ENCODE measurements at places on chromosomes 5 and 9.

GRCh38 chr9:128033609-128034008, 33.5 kb downstream of the NAIF1 start:
- DNase-seq = no peak

GRCh38 chr9:75926385-75926784, 35.9 kb downstream of the PCSK5 start:
- no peak for DNase-seq

GRCh38 chr5:33267801-33268200, 173.0 kb upstream of the TARS1 start:
- no peak for DNase-seq

DNA sequence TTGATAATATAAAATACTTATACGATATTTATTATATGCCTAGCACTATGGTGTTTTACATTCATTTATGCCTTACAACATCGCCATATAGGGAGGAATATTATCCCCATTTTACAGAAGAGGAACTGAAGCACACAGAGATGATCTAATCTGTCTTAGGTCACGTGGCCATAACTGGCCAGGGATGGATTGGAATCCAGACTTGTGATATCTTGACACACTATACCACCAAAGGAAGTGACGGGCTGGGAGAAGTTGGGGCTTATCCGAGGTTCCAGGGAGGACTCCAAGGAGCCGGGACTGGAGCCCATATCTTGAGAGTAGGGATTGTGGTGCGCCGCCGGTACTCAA, 129.8 kb downstream of the TMEM174 start:
- no peak for DNase-seq

DNA sequence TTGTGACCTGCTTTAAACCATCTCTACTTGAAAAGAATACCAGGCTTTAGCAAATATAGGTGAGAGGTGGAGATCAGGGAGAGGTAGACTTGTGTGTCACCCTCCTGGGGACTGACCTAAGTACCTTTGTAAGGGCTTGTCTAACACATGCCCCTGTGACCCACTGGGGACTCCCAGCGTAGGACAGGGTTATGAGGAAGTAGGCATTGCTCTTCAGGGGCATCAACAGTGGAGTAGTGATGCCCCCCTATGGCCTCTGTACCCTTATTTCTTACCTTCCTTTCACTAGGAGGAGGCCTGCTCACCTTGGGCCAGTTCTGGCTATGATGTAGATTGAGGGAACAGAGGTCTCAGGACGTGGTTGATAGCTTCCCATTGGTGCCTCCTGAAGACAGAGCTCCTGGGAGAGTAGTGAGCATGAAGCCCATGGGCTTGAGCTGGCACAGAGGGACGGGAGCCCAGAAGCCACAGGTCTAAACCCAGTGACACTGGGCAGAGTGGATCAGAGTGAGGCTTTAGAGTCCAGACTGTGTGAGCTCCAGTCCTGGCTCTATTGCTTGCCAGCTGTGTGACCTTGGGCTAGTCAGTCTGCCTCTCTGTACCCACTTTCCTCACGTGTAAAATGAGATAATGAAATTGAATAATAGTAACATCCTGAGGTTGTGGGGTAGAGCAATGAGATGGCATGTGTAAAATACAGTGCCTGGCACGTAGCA, 191.7 kb downstream of the AOPEP start:
- DNase-seq = no peak

GRCh38 chr5:2276101-2276500, 393.4 kb upstream of the IRX4 start:
- DNase-seq = no peak

DNA sequence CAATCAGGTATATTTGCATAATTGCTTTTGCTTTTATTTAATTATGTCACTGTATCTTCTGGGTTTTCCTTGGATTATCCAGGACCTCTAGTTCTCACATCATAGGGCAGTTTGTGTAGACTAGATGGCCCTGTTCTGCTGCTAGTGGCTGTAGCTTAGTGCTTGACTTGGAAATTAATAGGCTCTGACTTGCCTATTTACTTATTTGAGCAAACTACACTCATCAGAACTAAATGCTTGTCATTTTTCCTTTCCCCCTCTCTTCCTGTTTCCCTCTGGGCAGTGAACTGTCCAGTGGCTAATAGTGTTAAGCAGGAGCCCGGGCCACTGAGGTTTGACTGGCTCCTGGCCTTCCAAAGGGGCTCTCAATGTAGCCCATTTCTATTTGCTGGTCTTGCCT, 135.7 kb downstream of the MAN2A1 start:
- DNase-seq = no peak

DNA sequence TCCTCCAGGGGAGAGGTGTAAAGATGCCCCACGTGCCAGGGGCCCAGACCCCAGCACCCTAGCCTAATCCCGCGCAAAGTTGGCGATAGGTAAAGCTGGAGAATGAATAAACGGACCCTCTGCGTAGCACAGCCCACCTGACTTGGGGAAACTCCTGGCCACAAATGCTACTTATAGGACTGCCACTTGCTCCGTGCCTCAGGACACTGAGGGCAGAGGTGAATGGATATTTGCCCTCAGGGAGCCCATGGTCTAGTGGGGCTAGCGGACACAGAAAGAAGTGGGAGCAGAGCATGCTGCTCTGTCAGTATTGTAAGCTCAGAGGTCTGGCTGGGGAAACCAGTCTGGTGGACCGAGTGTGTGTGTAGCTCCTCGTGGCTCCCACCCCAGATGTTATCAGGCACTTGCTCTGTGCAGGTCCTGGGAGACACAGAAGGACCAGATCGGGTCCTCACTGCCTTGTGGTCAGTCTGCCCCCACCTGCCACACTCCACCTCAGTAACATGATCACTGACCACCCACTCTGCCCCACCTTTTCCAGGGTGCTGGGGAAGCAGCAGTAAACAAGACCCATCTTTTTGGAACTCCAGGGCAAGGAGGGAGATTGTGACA, 841 bp downstream of the GRK6 start:
- no peak for DNase-seq

DNA sequence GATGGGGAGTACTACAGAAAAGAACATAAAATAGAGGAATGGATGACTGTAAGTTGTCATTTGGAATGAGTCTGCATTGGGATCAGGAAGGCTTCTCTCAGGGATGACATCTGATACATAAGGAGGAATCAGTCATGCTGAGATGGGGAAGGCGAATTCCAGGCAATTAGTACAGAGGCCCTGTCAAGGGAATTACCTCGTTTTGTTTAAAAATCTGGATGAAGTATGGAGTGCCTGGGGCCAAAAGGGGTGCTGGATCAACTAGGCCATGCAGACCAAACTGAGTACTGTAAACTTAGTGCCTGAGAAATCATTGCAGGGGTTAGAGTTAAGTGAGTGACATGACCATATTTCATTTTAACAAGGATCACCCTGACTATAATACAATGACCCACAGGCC, 30.5 kb downstream of the JAKMIP2 start:
- DNase-seq = no peak

GRCh38 chr5:160285316-160285715, 27.0 kb downstream of the CCNJL start:
- DNase-seq = no peak

- DNase-seq = no peak
Measured at GRCh38 chr5:62621280-62621679, 42.7 kb downstream of the LRRC70 start.

DNA sequence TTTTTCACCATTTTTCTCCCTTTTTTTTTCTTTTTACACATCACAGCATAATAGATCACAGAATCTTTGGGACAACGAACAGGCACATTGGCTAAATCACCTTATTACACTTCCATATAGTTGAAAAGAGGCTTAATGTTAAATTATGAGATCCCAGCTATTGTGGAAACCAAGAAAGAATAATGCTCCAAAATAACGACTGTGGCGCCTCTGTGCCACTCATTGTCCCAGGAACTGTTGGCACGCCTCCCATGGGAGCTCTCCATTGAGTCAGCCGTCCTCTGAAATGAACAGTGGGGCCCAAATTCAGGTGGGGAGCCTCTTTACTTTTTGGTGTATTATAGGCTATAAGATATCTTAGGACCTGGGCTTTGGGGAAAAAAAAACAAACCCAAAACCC, 82.2 kb upstream of the NFIB start:
- no peak for DNase-seq

DNA sequence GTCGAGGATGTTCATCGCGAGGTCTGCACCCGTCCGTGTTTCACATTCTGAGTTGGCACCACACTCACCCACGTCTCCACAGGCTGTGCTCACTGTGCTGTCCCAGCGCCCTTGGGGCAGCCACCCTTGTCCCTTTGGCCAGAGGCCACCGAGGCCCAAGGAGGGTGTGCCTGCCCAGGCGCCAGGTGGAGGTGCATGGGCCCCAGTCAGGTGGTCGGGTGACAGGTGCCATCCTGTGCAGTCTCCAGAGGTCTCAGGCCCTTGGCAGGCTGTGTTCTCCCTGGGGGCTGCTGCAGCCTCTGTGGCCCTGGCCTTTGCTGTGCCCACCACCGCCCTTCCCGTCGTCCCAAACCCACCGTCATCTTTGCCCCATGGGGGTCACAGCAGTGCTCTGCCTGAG, 12.4 kb downstream of the MAN1B1 start:
- no peak for DNase-seq

DNA sequence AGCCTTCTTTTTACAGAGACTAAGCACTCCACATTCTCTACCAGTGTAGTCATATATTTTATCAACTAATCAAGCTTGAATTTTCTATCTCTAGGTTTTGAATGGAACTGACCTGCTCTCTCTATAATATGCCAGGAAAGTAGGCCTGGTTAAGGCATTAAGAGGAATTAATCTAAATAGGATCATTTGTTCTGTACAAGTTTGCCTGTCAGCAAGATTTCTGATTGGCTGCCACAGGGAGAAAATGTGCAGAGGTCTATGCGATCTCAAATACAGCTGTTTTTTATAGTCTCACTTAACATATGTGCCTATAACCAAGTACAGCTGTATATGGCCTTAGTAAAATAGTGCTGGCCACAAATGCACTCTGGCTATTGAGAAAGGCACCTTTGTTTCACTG, 418.8 kb downstream of the KDM4C start:
- DNase-seq = no peak

GRCh38 chr9:98993570-98993945, 49.9 kb downstream of the COL15A1 start:
- DNase-seq = no peak

DNA sequence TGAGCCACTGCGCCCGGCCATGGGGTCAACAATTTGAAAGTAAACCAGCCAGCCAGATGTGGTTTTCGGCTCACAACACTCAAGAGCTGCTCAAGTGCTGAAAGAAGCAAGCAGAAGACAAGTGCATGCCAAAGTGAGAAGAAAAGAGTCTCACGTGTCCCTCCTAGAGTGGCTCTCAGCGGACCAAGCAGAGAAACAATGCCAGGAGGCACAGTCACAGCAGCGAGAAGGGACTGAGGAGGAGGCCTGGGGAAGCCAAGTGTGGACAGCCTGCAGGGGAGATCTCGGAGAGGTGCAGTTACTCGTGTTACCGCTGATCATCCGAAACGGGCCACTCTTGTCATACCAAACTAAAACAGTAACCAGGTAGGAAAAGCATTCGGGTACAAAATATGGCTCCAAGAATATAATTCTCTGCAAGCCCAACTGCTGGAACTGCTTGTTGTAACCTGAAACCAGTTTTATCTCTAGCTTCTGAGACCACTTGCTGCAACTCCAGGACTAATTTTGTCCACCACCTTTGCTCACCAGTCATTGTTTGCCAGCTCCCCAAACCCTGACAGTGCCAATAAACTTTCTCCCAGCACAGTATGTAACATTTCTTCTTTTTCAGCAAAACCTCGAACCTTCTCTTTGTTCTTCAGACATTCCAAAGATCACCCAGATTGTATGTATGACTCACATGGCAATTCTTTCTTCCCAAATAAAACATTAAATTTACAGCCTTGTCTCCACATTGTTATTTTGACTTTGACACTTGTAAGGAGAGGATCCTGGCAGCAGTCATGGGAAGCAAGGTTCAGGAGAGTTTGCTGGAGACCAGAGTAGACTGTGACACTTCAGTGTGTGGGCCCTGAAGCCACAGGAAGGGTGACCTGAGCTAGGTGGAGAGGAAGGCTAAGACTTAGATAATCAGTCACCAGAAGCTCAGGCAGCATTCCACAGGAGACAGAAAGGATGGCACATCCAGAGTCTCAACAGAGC, 6.3 kb downstream of the SLC35D2 start:
- DNase-seq = no peak

- no peak for DNase-seq
Measured at GRCh38 chr9:81776390-81776789, 87.0 kb upstream of the TLE1 start.

GRCh38 chr9:18566121-18566520, 92.2 kb downstream of the ADAMTSL1 start:
- no peak for DNase-seq

DNA sequence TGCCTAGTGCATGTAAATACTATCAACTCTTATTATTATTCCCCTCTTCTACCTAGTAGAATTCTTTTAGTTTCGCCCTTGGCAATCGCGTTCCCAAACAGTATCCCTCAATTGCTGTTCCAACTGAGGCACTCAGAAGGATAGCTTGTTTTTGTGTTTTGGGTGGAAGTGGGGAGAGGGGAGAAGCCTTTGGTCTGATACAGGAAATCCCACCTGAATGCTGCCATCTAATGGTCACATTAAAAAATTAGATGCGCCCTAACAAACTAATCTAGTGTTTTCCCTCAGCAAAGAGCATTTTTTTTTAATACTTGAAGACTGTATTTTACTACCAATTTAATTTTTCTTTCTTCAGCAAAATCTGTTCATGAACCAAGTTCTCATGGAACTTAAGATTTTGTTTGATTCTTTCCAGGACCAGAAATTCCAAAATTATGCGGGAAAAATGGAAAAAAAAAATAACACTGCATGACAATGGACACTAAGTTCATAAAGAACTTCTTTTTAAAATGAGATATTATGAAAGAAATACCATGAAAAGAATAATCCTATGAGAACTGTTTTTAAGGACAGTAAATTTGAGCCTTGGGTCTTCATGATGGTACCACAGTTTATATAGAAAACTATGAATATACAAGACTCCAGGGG, 22.2 kb upstream of the GLDC start:
- no peak for DNase-seq

DNA sequence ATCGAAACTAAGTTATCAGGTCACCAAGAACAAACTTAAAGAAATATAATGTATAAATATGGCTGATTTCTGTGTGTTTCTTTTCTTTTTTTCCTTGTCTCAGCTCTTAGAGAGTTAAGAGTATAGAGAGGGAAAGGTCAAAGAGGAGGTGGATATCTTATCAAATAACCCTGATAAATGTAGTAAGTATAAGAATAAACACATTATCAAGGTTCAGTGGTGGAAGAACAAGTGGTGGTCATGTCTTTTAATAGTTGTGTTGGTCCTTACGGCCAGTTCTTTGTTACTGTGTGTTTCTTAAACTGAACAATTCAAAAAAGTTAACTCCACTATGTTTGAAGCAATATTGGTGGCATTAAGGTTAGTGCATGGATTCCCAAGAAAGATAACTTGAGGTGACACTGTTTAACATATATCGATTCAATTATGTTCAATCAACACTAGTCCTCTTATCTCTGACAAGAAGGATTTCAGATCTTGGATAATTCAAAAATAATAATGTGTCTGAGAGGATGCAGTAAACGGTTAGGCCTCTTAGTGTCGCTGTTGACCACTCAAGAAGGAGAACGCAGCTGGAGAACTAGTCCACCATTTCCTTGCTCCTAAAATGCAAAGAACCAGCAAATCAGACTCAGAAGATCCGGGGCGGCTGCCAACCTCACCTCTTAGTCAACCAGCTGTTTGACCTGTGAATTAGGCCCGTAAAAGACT, at the start of gene PCDHGA3:
TSS of gene PCDHGA3 (plus strand) at position 588 of the 711 bp plus-strand sequence. CDS start 205 bp downstream, outside the sequence.
- no peak for DNase-seq
